Activated T-helper 2 cell treated with anti-CD3 and anti-CD28 coated beads, Interferon-gamma antibody, Interleukin-2, Interleukin-4, amounts not matched to agents 10 μg/mL and 5 μg/mL and 100 μg/mL, durations not matched to agents 14 hours and 24 hours and 36 hours (primary cell): ENCODE measurements at places on chromosomes 1 and 21. TPM values are rescaled to one million over a fixed set of nuclear protein-coding genes. Genes with fewer than 3 reads are reported as not detected.

DNA sequence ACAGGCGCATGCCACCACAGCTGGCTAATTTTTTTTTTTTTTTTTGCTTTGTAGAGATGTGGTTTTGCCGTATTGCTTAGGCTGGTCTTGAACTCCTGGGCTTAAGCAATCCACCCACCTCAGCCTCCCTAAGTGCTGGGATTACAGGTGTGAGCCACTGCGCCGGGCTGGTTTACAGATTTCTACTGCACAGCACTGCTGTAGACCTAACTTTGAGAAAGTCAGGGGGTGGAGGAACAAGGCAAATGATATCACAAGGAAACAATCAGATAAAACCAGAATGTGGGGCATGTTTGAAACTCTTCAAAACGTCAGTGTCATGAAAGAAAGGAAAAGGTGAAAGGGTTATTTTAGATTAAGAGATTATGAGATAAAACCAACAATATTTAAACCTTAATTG, 45.3 kb downstream of the URB2 start:
- H3K4me3 ChIP-seq = no peak overlapping the region
- peaks cover 22% of the 10 kb centered on the region for H3K4me1 ChIP-seq
- no peak for DNase-seq
- H3K27ac ChIP-seq = no peak overlapping the region
- H3K27me3 ChIP-seq = peaks cover 2% of the 10 kb centered on the region

DNA sequence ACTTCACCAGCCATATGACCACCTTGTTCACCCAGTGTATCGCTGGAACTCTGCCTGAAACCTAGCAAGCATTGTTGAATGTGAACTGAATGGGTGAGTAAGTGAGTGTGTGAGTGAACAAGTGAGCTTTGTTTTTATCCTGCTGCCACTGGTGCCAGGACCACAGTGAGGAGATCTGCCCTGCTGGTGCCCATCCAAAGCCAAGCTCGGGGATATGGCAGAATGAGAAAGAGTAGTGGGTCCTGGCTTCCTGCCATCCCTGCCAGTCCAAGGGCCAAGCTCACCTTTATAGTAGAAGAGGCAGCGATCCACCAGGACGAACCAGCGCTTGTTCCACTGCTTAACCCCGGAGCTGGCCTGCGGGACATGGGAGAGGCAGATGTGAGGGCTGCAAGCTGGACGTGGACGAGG, 53.4 kb upstream of the GOLT1A start:
- H3K4me3 ChIP-seq = no peak overlapping the region
- DNase-seq = no peak
- H3K27me3 ChIP-seq = peaks cover 4% of the 10 kb centered on the region
- H3K4me1 ChIP-seq = no peaks in the 10 kb centered on the region
- no peaks in the 10 kb centered on the region for H3K36me3 ChIP-seq

DNA sequence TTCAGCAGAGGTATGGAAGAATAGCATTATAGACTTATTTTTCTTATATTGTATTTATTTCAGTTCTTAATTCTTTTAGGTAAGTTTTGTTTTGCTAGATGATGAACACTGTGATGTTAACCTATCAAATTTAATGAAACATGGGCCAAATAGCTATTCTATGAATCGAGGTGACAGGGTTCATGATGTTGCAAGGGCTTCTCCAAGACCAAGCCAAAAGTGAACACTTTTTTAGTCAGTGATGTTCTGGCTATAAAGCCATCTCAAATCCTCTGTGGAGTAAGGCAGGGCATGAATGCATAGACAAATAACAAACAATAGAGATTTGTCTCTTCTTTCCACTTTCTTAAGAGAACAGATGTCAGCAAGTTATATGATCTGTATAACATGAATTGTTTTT, 26.7 kb downstream of the C1orf146 start:
- no peaks in the 10 kb centered on the region for H3K4me1 ChIP-seq
- no peak for DNase-seq
- peaks cover 20% of the 10 kb centered on the region for H3K36me3 ChIP-seq
- H3K27me3 ChIP-seq = no peaks in the 10 kb centered on the region
- no peak overlapping the region for H3K27ac ChIP-seq

DNA sequence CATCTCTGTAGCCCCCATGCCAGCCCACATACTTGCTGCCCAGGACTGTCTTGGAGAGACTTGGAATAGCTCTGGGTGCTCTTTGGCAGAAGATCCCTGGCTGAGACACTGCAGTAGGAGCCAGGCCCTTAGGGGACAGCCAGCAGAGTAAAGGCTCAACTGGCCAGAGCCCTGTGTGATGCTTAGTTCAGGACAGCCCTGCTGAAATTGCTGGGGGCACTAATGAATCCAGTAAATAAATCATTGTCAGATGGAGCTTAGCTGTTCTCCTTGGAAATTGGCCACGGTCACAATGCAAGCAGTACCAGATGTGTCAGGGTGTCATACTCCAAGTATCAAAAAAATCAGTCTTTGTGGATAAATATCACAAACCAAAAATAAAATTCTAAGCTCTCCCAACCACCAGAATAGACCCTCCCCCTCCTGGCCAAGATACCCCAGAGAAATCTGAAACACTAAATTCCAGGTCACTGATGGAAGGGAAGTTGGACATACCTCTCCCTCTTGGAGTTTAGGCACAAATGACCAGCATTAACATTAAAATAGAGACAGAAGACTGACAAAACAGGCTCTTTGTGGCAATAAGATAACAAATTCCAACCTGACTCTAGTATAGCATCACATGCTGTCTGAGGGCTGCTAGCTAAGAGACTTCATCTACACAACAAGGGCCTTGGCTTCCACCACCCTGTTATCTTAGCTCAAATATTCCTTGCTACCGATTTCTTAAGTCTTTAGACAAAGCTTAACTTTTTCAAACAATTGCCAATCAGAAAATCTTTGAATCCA, 83.2 kb upstream of the DNAH14 start:
- no peak for DNase-seq
- no peaks in the 10 kb centered on the region for H3K4me1 ChIP-seq
- no peaks in the 10 kb centered on the region for H3K36me3 ChIP-seq
- no peak overlapping the region for H3K4me3 ChIP-seq

DNA sequence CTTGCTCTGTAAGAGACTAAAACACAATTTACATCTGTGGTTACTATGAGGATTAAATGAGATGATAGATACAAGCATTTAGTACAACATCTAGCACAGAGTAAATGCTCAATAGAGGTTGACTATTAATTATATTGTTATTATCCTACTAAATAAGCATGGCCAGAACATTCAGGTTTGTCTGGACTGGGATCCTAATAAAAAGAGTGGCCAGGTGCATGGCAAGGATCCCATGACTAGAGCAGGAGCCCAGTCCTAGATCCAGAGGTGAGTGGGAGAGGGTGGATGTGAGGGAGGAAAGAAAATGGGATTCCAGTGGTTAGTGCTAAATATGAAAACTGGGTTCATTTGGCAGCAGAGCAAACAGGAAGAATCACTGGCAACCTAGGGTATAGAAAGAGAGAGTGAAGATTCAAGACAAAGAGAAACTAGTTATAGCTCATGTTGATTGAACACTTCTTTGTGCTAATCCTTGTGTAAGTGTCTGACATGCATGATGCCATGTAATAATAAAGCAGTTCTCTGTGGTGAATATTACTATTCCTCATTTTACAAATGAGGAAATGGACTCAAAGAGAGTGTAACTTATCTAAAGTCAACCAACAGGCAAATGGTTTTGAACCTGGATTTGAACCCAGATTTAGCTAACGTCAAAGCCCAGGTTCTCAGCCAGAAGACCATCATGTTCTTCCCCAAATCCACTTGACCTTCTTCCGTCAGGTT, 71.1 kb upstream of the FGGY start:
- no peaks in the 10 kb centered on the region for H3K4me1 ChIP-seq
- no peaks in the 10 kb centered on the region for H3K27me3 ChIP-seq
- no peak overlapping the region for H3K4me3 ChIP-seq
- H3K27ac ChIP-seq = no peak overlapping the region

- no peak overlapping the region for H3K4me3 ChIP-seq
- H3K27me3 ChIP-seq = no peaks in the 10 kb centered on the region
- no peak overlapping the region for H3K27ac ChIP-seq
- no peaks in the 10 kb centered on the region for H3K36me3 ChIP-seq
- H3K4me1 ChIP-seq = no peaks in the 10 kb centered on the region
Measured at GRCh38 chr1:241485554-241485992, 34.0 kb downstream of the FH start.

DNA sequence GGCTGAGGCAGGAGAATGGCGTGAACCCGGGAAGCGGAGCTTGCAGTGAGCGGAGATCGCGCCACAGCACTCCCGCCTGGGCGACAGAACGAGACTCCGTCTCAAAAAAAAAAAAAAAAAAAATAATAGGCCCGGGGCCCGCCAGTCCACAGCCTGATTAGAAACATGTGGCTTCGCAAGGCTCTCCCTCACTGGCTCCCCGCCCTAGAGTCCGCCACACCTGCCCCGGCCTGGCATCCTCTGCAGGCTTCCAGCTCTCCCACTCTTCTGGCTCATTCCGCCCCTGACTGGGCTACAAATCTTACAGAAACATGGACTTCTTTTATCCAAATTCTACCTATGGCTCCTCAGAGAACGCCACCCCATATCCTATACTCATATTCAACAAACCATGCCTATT, 32.4 kb downstream of the PGBD5 start:
- no peak overlapping the region for H3K4me3 ChIP-seq
- DNase-seq = no peak
- peaks cover 6% of the 10 kb centered on the region for H3K27me3 ChIP-seq
- H3K27ac ChIP-seq = no peak overlapping the region
- H3K36me3 ChIP-seq = no peaks in the 10 kb centered on the region
- no peaks in the 10 kb centered on the region for H3K4me1 ChIP-seq

- H3K36me3 ChIP-seq = no peaks in the 10 kb centered on the region
- H3K4me1 ChIP-seq = no peaks in the 10 kb centered on the region
- H3K27me3 ChIP-seq = no peaks in the 10 kb centered on the region
Measured at GRCh38 chr1:97192872-97193572, 471.4 kb downstream of the PTBP2 start.

DNA sequence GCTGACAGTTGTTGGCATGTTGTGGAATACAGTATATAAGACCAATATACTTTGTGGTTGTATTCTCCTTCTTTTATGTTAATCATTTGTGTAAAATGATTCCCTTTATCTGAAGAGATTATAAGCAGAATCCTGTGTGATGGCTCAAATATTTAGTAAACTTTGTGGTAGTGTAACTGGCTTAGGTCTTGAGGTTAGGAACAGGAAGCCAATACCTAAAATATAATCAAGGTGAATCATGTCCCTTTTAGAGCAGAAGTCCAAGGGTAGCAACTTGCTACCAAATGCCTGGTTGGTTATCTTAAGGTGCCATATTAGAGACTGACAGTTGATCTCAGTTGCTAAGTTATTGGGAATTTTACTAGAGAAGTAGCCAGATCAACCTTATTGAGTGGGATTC, 398.5 kb upstream of the ADAMTS5 start:
- no peaks in the 10 kb centered on the region for H3K4me1 ChIP-seq
- H3K27me3 ChIP-seq = no peaks in the 10 kb centered on the region
- H3K27ac ChIP-seq = no peak overlapping the region
- DNase-seq = no peak

Gene SLC19A1
- total RNA-seq = 68.1 and 72.7 TPM in 2 replicates

Gene ABCA4
- not detected in 2 replicates for total RNA-seq

Gene TEX38
- not detected in 2 replicates for total RNA-seq

Gene LRRC7
- total RNA-seq = not detected in 2 replicates
